ENCODE measurements at places on chromosomes 13 and 19.

GRCh38 chr13:74465271-74465670 is 331.1 kb upstream of the KLF12 start:
- no peak for DNase-seq

- DNase-seq = no peak
These were observed 8.5 kb upstream of the SLC25A15 start for GRCh38 chr13:40780822-40781401.

GRCh38 chr19:11576227-11576626 is 1.2 kb downstream of the ACP5 start:
- no peak for DNase-seq

DNA sequence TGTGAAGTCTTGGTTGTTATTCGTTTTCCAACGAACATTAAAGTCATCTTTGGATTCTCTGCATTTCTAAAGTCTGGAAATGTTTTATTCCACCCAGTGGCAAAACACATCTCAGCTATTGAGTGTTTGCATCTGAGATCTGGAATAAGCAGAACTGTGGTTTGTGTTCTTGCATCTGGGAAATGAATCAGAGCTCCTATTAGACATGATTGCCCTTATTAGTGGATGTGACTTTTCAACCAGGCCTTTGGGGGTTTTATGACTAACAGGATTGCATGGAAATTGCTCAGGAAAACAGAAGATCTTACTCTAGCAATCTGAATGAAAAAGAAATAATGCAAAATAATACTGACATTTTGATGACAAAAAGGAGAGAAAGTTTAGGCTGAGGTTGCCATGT is 488.8 kb downstream of the IRS2 start:
- DNase-seq = no peak

GRCh38 chr13:21616880-21617279 is 12.9 kb upstream of the MICU2 start:
- no peak for DNase-seq

DNA sequence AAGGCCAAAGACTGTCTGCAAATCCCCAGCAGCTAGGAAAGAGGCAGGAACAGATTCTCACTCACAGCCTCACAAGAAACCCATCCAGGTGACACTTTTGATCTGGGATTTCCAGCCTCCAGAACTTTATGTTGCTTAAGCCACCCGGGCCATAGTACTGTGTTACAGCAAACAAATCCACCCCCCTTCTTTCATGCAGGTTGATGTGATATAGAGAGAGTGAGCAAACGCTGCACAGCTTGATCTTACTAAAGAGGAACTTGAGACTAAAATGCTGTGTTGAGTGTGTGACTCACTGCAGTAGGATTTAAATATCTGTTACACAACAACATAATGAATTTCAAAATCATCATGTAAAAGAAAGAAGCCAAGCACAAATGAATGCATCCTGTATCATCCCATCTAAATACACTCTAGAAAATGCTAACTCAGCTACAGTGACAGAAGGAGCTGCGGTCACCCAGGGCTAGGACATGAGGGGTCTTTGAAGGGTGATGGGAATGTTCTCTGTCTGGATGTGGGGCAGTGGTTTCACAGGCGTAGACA is 32.2 kb downstream of the RCBTB2 start:
- DNase-seq = peak; percentile 26

All from NCI-H2107 (cell line).